ENCODE measurements at places on chromosomes 5 and 9.

- no peak for DNase-seq
Measured at GRCh38 chr9:27622693-27623340, 49.5 kb upstream of the C9orf72 start.

GRCh38 chr5:170755679-170756456 is 27.7 kb upstream of the GABRP start:
- DNase-seq: no peak

DNA sequence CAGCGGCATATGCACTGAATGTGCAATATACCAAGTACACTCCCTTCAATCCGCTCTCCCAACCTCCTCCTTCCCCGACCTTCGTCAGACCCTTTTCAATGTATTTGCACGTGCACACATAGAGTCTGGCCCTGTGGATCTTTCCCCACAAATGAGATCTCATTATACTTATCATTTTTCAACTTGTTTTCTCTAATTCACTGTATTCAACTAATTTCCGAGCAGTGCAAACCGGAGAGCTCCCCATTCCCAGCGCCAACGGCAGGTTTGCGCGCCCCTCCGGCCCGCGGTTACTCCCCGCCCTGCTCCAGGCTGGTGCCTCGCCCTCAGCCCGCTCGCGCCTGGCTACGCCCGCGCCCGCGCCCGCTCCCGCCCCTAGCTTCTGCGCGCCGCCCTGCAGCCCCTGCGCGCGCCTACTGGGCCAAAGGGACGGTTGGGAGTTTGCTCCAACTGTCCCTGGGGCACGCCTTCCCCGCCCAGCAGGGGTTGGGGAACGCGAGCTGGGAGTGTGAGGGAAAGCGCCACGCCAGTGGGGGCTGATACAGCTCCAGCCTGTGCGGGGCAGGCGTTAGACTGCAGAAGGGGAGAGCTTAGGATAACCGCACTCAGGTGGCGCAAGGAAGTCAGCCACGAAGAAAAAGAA is 3.3 kb upstream of the CDC20B start:
- peak; percentile 80 for DNase-seq

DNA sequence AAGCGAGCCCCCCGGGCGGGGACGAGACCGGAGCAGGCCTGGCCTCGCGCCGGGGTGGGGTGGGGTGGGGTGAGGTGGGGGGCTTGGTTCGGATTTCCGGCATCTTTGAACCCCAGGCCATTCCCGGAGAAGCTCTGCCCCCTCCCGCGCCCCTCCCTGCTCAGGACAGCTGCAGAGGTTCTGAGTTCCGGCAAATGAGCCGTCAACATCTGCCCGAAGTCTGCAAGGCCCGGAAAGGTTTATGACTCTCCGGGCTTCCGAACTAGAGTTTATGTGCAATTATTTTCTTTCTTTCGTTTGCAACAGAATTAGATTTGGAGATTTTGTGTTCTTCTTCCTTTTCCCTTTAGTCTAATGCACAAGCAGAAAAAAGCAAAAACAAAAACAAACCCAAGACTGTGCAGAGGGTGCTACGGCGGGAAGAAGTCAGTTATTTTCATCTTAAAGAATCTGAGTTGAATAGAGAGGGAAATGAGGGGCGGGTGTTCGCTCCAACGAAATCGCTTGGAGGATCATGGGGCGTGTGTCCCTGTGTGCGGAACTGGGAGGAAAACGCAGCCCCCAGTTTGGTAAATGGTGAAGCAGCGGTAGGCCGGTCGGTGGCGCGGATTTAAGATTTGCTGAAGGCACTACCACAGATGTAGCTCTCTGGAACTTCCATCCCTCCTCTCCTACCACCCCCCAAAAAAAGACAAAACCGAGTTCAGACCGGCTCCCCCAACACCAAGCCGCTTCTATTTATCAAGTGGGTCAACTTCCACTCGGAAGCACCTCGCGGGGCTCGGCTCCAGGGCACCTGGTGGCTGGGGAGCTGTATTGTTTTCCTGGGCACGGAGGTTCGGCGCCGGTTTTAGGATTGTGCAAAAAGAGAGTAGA is 4.8 kb downstream of the LHX2 start:
- DNase-seq: no peak

GRCh38 chr5:10543585-10544040 is 20.3 kb upstream of the ANKRD33B start:
- DNase-seq: no peak

GRCh38 chr9:118083161-118083560 is 379.0 kb downstream of the TLR4 start:
- no peak for DNase-seq

DNA sequence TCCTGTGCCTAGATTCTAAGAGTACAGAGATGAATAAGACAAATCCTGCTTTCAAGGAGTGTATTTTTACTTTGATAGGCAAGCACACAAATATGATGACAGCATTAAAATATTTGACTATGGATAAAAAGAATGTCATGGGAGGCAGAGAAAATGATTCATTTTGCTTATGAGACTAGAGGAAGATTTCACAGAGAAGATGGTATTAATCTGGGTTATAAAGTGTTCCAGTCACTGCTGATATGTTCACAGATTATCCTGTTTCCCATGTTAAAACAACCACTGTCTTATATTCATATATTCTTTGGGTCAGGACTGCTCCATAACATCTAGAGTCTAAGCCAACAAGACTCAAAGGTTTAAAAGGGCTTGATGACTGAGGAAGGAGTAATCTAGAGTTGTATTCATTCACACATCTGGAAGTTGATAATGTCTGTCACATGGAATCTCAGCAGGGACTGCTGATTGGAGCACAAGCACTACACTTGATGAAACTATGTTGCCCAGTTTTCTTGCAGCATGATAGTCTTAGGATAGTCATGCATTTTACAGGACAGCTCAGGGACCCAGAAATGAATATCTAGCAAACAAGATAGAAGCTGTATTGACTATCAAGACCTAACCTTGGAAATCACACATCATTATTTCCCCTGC is 79.3 kb downstream of the STARD4 start:
- no peak for DNase-seq

DNA sequence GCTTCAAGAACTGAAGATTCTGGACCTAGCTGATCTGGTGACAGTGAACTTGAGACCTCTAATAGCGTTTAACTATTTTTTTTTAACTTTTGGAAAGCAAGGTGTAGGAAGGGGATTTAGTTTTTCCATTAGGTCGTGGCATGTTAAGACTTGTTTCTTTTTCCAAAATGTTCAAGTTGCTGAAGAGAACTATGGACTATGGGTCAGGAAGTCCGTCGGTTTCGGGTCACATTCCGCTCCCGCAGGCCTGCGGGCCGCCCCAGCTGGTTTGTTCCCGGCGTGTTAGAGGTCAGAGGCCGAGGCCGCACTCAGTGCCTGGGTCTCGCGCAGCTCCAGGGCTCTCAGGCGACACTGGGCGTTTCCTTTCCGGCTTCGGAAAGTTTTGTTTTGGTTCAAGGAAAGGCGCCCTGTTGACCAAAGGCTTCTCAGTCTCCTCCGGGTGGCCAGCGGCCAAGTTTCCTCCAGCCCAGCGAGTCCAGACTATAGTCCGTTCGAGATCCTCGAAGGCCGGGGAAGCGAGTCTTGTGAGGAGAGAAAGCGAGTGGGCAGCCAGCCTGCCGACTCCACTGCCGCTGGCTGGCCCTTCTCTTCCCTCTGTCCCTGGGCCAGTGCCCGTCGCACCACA is 586 bp upstream of the FCHO2 start:
- DNase-seq: no peak

DNA sequence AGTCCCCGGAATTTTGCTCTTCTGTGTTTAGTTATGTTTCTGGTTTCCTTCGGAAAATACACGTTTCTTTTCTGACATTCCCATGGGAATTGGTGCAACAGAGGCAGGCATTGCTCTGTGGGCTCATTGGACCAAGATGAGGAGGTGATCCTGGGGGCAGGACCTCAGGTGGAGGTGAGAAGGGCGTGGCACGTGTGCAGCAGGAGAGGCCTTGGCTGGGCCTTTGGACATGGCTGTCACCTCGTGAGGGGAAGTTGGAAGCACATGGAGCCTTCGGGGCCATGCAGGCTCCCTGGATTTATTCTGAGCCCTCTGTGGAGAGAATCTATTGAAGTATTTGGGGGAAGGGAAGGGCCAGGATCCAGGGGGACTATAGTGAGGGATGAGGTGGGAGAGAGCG is 44.5 kb downstream of the WNK2 start:
- DNase-seq: no peak

GRCh38 chr9:82969291-82969690 is 93.7 kb downstream of the RASEF start:
- no peak for DNase-seq

GRCh38 chr5:178240766-178241165 is 8.2 kb upstream of the PHYKPL start:
- DNase-seq: no peak

GRCh38 chr9:34592895-34593601 is 3.5 kb upstream of the CNTFR start:
- peak; percentile 21 for DNase-seq

GRCh38 chr5:138873466-138874221 is 1.5 kb downstream of the LRRTM2 start:
- no peak for DNase-seq

GRCh38 chr5:95786821-95787418 is 35.6 kb downstream of the GLRX start:
- DNase-seq: peak; percentile 42

DNA sequence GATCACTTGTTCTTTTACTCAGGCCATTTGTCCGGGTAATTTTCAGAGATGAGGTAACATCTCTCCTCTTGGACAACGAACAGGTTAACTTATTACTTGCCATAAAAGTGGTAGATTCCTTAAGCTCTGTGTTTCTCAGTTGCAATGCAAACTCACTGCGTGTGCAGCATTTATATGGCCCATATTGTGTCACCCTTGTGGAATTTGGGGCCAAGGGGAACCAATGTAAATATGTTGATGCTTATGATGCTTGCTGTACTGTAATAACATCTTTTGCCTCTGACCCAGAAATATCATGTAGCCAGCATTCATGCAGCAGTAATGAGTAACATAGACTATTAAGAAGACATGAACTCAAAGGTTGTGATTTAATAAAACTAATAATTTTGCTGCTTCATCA is 175.8 kb downstream of the ADAMTS6 start:
- DNase-seq: peak; percentile 60

DNA sequence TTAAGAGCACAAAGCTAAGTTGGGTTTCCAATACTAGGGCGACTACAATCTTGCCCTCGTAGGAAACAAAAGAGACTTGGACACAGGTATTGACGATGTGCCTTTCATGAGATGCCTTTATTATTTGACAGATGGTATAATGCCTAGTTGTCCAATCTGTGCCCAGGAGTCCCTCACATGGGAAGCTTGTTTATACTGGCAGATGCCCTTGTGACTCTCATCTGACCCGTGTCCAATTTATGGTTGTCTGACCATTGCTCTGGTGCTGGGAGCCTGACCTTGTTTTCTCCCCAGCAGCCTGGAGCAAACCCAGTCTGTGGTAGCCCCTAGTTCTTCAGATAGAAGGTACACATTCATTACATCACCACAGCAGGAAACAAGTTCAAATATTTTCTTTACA is 511.7 kb downstream of the AGTPBP1 start:
- no peak for DNase-seq

DNA sequence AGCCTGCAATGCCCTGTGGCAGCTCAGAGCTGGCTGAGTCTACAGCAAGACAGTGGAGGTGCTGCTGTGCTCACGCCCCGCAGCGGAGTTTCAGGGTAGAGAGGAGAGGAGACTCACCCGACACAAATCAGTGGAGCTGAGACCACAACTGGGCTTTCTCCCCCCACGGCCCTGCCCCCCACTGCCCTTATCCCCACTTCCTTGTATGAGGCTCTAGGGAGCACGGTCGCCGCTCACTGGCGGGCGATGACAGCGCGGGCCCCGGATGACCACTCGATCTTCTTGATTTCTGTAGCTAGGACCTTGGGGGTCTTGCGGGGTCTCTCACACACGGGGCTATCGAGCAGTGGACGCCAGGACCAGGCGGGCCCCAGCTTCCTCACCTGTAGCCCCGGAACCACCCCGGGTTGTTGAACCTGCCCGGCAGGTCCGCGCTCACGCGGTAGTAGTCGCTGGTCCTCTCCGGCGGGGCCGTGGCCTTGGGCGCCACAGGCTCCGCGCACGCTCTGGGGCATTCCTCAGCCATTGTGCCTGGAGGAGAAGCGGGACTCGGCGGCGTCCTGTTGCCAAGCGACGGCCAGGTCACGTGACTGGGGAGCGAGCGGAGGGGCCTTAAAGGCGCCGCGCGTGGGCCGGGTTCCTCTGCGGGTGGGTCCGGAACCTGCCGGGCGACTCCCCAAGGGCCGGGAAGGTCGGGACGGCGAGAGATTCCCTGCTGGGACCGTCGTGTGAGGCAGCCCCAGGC is 984 bp upstream of the MRPS2 start:
- peak; percentile 92 for DNase-seq

DNA sequence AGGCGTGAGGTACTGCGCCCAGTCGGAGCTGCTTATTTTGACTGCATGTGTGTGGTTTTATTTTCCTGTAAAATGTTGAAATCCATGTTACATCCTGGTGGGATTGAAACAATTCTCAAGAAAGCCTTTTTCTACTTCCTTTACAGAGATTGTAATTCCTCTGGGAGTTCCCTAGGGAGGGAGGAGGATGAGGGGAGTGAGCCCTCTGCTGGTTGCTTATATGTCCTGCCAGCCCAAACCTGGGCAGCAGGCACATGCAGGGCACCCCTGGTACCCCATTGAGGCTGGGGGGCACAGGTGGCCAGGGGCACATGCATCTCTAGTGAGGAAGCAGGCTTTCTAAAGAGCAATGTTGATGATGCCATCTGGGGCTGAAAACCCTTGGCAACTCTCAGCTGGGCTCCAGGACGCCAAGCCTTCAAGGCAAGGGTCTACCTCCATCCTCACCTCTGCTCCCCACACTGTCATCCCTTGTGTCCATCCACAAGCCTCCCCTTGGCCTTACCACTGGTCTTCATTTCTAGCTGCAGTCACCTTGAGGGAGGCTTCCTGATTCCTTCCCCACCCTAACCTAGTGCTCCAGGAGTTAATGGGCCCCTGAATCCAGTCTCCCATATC is 84.7 kb upstream of the TNFSF8 start:
- DNase-seq: peak; percentile 82

- DNase-seq: no peak
Measured at GRCh38 chr5:79513308-79513703, 628 bp downstream of the HOMER1 start.

DNA sequence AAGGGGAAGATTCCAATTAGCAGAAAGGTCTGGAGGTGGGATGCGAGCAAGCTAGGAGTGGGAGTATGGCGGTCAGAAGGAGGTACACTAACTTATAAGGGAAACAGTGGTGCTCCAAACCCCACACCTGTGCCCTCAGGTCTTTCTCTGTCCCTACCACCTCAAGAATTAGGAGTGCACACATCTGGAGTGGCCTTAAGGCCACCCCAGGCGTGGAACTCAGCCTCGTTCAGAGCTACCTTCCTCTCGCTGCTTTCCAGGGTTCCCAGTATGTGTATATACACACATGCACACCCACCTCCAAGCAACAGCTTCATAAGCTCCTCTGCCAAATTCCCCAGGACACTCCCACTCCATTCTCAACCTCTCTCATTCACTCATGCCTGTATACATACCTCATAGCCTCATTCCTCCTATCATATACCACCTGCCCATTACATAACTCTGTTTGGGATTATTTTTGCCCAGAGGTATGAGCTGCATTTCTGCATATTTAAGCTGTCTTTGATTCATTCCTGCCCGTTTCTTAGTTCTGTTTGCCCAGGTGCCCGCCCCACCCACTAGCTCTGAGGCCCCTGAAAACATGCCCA is 118.7 kb downstream of the PSD2 start:
- DNase-seq: no peak
